ENCODE measurements at places on chromosomes 1 and 21.

- DNase-seq: no peak
Measured at GRCh38 chr1:6030547-6031261, 15.0 kb upstream of the KCNAB2 start.

GRCh38 chr1:48697066-48697707 lies 79.5 kb downstream of the BEND5 start:
- DNase-seq: no peak

DNA sequence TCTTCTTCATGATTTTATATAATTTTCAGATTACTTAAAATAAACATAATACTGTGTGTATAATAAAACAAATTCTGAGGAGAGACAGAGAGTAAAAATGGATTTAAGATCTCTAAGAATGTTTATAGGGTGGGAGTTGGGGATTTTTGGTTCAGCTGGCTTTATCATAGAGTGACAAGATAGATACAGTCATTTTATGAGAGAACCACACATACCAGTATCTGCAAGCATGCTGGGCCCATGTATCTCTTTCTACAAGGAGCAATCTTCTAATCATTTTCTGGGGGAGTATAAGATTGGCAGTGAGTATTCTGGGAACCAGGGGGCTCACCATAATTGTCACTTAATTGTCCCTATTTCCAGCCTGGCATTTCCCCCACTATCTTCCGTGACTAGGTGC lies 64.3 kb upstream of the DUSP10 start:
- DNase-seq: no peak

- no peak for DNase-seq
Measured at GRCh38 chr1:6795661-6796060, 10.4 kb downstream of the CAMTA1 start.

DNA sequence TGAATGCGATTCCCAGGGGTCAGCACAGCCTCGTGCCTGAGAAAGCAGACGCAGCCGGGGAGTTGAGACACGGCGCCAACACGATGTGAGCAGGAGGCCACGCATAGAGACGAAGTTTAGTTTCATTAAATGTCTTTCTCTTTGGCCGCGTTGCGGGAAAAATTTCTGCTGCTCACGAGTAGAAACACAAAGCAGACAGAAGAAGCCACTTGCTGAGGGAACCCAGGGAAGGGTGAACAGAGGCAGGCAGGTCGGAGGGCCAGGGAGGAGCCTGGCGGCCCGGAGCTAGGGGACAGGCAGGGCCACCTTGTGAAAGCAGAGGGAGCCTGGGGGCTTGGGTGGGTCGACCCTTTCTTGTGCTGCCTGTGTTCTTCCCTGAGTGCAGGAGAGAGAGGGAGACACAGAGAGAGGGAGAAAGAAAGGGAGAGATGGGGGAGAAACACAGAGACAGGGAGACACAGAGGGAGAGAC lies 33.2 kb downstream of the POFUT2 start:
- DNase-seq: no peak

DNA sequence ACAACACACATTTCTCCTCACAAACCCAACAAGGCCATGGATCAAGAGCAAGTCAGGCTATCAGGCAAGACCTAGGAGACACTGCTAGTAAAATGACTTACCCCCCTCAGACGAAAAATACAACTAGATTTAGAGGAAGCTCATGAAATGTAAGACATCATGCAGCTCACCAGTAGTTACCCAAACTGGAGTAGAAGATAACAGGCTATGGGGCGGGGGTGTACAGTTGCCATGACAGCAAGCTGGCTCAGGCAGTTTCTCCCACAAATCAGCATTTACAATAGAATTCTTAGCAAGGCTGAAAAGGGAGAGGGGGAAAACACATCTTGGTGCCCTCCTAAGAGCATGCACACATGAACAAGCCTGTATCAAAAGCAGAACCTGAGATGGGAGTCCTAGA lies 13.9 kb downstream of the TPM3 start:
- DNase-seq: no peak

DNA sequence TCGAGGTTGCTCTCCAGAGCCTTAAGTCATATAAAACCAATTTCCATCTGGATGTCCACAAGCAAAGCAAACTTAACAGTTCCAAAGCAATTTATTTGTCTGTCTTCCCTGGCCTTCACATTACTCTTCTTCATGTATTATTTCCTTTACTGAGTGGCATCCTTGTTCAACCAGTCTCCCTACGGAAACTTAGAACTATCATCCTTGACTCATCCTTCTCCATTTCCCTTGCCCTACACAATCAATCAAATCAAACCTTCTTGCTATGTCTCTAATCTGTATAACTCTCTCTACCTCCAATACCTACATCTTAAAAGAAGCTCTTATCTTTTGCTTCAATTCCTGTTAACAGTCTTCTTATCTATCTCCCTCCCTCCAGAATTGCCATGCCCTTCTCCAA lies 25.4 kb downstream of the EGLN1 start:
- DNase-seq: no peak

DNA sequence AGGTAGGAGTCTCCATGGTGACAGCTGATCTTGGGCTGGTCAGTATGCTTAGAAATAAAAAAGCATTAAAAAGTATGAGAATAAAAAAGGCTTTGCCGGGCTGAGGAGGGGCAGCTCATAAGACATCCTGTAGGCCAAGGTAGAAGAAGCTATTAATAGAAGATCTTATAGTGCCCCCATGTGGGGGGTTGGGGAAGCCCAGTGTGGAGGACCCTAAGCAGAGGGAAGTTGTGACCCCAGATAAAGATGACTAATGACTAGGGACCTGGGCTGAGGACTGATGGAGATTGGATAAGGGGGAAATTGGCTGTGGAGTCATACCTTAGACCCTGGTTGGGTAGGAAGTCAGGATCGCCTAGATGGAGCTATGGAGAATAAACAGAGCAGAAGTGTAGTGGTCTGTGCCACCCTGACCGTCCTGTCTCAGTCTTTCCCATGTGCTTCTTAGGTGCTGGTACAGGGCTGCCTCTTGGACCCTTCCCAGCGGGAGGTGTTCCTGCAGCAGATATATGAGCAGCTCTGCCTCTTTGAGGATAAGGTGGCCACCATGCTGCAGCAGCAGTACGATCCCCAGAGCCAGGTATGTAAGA lies 25.0 kb downstream of the SZT2 start:
- no peak for DNase-seq

- DNase-seq: no peak
Measured at GRCh38 chr1:15123270-15123669, 30.3 kb upstream of the TMEM51 start.

DNA sequence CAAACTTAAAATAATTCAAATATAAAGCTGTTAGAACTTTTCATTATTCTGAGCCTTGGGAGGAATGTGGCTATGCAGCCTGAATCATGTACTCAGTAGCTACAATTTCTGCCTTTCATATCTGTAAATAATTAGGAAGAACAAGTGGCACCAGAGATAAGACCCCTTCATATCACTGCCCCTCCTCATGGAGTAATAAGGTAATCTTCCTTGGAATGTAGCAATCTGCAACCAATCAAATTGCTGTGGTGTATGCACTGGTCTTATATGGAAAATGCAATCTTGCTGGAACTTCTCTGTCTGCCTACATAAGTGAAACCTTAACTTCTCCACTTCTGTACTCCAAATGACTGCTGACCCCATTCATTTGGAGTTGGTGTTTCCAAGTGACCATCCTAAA lies 104.4 kb upstream of the VANGL1 start:
- DNase-seq: no peak

- DNase-seq: no peak
Measured at GRCh38 chr1:15949453-15950245, 26.3 kb downstream of the ZBTB17 start.

GRCh38 chr1:153627715-153628626 lies at the start of gene S100A1:
Gene S100A1 (plus strand): TSS chr1:153628434. CDS start chr1:153630522, 2,088 bp downstream.
- no peak for DNase-seq

DNA sequence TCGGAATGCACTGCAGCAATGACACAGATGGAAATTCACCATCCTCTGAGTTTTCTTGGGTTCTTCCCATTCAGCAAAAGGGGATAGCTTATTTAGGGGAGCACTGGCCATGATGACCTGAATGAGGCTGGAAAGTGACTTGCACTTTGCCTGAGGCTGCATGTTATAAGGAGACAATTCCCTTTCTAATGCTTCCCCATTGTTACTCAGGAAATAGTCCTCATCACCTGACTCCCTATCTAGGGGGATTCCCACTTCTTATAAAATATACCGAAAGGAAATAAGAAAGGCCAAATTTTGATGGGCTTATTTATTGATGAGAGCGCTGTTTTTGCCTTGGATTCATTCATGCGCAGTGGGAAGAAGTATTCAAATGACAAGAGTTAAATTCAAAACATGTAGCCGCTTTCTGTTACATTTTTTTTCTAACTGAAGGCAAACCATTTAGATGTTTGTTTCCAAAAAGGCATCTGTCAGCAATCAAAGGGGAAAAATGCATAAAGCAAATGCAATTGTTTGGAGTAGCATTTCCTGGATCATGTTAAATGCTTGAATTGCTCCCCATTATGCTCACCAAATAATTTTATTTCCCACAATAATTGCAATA lies 220.3 kb upstream of the NFIA start:
- DNase-seq: no peak

DNA sequence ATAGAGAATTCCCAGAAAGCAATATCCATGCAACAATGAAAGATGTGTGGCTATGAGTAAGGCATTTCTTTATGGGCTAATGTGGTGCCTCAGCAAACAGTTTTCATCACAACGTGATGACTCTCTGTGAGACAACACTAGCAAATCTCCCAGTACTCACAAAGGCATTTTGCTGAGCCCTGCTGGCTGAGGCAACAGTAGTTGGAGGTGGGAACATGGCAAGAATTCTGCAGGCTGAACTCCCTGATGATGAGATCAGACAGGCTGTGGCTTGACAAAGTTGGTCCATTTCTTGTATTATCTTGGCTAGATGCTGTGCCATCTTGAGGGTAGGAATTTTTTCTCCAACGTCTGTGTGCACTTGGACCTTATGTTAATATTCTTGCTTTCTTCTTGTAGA lies 24.6 kb downstream of the PROX1 start:
- no peak for DNase-seq

DNA sequence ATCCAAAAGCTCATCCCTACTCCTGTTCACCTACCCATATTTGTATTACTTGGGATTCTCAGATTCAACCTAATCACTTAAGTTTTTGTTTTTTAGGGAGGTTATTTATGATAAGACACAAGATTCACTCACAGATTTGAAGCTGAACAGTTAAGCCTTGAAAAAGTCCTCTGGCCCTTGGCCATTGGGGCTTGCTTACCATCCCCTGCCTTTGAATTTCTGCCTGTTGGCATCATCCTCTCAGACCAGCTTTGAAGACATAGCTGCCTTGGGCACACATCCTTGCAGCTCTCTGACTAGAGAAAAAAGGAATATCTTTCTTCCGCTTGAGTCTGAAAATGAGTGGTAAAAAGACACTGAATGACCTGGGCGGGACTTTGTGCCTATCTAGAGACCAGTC lies 41.8 kb upstream of the RALGPS2 start:
- DNase-seq: no peak

- DNase-seq: no peak
Measured at GRCh38 chr1:207984831-207985572, 74.1 kb upstream of the CD34 start.

DNA sequence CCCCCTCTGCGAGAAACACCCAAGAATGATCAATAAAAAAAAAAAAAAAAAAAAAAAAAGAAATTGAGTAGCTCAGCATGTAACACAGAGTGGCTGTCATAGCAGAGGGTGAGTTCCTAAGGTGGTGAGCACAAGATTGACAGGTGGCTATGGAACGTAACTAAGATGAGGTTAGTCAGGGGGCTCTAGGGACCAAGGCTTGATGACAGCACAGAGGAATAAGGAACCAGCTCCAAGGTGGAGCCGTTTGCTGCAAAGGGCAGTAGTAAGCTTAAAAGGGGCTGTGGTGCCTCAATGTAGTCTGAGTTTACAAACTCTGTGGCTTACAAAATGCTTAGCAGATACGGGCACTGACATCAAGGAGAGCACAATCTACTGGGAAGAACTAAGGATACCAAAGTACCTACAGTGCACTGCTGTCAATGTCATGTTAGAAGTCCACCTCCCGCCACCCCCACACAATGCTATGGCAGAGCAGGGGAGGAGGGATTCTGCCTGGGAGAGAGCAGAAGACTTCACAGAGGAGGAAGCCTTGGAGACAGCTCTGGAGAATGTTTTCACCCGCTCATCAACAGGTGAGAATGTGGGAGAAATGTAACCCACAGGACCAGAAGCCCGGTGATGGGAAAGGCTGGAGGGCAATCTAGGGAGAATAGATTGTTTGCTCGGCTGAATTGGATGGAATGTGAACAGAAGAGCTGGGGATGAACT lies 13.1 kb downstream of the IQGAP3 start:
- DNase-seq: no peak

DNA sequence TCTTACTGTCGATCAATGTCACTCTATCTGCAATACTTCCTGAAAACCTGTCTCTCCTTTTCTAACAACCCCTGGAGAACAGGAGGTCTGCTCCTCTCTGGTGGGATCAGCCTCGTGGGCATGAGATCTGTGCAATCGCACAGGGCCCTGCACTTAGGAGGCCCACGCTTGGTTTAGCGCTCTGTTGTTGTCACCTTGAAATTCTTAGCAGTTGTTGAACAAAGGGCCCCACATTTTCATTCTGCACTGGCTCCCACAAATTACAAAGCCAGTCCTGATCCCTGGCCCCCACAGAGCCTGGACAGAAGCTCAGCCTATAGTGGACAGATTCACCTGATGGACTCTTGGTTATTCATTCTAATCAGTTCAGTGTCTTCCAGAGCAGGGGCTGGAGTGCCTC lies 18.6 kb downstream of the SPOCD1 start:
- no peak for DNase-seq

DNA sequence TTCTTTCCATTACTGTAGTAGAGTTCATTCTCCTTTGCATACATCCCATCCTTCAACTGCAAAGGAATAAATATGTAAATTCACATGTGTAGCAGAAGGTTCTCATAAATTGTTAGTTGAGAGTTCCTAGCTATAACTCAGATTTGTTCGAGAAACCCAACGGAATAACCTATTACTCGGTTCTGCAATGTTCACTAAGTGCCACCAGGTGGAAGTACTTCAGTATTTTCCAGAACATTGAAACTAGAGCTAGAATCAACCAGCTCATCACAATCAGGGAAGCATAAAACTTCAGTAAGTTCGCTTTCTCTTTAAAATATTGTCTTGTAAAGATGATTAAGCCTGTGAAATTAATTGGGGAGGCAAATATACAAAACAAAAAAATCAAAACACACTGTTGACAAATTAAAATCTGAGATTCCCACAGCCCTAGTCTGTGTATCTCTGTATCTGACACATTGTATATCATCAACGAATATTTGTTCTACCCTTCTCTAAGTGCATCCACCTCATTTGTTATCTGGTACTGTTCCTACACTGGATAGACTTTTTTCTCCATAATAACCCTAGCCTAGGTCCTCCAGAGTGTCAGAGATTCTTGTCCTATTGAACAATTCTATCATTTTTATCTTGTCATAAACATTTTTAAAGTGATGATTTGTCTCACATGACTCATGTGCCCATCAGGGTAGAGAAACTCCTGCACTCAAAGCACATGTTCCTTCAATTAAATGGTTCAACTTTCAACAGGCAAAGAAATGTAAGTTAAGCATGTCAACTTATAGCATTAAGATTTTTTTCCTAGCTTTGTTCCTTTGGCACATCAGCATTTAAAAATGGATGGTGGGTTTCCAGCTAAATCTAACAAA lies 31.9 kb downstream of the MROH9 start:
- DNase-seq: peak; percentile 8
